ENCODE measurements at places on chromosomes 2 and 18. TPM values are rescaled to one million over a fixed set of nuclear protein-coding genes. Genes with fewer than 3 reads are reported as not detected.

DNA sequence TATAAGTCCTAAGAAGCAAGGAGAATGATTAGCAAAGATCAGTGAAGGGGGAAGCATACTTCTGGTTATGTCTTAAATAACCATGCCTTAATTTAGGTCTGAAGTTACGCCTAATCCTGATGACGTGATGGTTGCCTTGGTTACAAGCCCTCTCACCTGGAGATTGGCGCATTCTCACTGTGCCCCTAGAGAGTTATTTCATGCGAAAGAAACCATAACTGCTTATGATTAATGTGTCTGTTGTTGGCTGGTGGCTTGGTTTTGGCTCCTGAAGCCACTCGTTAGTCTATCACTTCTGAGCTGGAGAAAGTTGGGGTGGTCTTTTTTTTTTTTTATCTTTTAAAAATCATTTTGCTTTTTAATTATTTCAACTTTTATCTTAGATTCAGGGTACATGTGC lies 47.0 kb downstream of the TNFRSF11A start:
- DNase-seq, result no peak

DNA sequence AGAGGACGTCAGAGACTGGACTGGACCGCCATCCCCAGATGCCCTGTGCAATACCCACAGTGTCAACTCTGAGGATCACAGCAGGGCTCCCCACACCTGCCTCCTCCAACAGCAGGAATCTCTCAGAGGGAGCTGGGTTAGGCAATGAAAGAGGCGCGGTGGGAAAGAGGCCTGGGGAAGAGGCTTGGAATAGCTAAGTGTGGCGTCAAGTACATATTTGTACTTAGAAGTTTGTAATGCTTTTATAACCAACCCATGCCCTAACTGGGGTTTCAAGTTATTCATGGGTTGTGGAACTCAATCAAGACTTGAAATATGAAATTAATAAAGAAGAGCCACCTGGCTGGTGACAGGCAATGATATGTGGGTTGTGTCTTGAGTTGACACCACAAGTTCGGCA lies 28.7 kb downstream of the CYP26B1 start:
- DNase-seq, result no peak

RASGRP3 gene
- total RNA-seq, result 12.2 TPM

SULT1C4 gene
- 5.1 TPM for total RNA-seq

DNA sequence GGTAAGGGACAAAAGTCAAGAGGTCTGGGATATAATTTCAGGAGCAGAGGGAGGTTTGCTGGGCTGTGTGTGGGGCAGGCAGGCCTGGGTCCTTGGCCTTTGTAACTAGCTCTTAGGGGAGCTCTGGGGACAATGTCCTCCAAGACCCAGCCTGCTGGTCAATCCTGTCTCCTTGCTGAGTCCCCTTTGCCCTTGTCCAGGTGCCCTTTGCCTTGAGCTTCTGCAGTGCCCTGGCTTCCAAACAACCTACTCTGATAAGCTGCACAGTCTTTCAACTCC lies 30.0 kb upstream of the REEP1 start:
- no peak for DNase-seq

DNA sequence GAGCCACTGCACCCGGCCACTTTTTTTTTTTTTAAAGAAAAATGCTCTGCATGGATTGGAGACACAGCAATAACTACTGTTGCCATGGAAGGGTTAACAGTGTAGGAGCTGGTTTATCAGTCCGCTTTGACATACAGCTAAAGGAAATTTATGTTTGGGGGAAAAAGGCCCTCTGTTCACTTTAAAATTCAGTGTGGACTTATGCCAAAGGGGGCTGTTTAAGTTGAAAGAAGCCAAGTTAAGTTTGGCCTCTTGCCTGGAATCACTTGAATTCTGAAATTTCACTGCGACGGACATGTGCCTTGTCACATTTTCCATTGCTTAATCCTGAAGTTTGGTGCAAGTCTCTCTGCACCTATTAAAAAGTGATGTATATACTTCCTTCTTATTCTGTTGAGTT lies 3.1 kb downstream of the KCNE4 start:
- DNase-seq, result no peak

DNA sequence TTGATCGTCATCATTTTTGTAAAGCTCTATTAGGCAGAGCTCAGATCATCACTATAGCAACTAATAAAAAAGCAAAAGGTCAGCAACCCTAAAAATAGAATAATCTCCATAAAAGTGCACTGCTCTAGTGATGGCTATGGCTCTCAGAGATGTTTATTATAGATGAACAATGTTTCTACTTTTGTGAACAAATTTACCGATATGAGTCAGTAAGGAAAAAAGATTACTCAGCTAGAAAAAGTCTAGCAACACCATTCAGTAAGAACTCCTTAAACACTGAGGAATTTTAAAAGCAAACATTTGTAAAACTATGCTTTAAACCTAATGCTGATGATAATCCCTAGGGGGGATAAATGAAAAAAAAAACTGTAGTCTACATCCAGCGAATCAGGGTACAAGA lies 69.6 kb downstream of the ACVR1C start:
- no peak for DNase-seq

SP100 gene
- 7.8 TPM for total RNA-seq

DNA sequence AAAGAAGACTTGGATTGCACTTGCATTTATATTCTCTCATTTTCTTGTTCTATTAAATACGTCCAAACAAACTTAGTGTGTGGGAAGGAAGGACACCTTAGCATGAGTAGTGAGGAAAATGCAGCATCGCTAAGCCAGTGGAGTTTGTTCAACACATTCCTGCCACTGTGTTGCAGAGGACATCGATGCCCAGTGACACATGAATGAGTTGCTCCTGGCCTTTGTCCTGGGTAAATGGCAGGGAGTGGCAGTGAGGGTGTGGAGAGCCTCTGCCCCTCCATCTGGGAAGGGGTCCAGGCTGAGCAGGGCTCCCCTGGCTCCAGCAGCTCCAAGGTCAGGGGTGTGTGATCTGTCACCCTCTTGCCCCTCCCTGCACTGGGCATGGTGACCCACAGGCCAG lies 75.9 kb downstream of the CABLES1 start:
- DNase-seq, result no peak

GRCh38 chr2:18484625-18485024 lies 75.8 kb downstream of the RDH14 start:
- no peak for DNase-seq

GRCh38 chr18:74166386-74166785 lies 18.1 kb downstream of the TIMM21 start:
- DNase-seq, result no peak

- DNase-seq, result no peak
Observed at GRCh38 chr2:222322236-222322635, 23.4 kb upstream of the PAX3 start.

DNA sequence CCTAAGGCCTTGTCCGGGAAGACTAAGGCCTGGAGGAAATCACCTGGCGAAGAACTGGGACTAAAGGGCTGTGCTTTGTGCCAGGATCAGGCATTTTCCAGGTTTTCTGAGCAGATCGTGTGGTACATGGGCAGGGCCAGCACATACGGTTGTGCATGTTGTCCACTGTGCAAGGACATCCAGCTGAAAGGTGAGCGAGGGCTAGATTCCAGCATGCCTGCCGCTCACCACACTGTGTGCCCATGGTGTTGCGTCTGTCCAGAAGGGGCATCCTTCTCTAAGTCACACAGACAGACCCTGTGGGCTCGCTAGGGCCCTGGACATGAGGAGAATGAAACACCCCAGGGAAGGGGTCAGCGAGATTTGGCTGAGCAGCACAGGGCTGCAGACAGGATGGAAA lies 80.3 kb upstream of the TAF1B start:
- DNase-seq, result no peak

CDC42EP3 gene
- 95.8 TPM for total RNA-seq

C1QL2 gene
- total RNA-seq, result not detected

COL6A3 gene
- total RNA-seq, result 2.1 TPM

DNA sequence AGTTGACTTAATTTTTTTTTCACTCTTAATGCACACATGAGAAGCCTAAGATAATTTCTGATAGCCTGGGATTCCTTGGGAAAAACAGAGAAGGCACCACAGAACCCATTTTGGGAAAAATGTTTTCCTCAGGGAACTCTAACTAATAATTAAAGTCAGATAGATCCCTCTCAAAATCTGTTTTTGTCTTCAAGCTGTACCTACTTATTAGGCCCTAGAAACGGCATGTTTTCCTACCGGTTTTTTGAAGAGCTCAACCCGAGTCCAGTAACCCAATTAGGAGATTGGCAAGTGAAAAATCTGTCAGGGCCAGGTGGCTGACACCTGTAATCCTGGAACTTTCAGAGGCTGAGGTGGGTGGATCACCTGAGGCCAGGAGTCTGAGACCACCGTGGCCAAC lies 16.1 kb upstream of the PDK1 start:
- no peak for DNase-seq

FRZB gene
- total RNA-seq, result 0.16 TPM

DNA sequence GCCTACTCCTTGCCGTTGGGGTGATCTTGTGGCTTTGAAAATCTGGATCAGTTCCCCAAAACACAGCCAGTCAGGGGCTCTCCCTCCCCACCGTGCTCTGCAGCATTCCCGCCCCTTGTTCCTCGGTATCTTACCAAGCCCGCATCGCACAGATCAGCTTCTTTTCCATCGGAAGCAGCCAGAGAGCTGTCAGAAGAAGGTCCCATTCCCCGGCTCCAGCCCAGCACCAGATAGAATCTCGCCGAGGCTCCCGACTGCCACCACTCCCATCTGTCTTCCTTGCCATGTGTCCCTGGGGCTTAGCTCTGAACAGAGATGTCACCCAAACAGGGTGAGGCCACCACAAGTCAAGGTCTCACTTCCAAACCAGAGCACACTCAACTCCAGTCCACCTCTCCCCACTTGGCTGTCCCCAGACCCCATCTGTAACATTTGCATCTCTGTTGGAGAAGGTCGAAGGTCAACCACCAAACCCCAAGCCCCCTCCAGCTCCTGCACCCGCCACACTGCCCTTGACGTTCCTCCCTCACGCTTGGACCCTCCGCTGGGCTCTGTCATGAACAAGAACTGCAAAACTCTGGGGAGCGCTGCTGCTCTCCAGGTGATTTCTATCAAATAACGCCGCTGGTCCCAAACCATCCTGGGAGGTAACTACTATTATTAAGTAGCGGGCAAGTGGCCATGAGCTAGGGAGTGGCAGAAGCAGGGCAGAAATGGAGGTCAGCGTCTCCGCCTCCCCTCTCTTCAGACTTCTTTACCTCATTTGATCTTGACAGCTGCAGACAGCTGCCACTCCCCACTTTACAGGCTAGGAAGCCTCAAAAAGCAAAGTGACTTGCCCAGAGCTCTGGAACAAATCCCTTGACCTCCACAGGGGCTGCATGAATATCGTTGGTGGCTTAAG lies 70.0 kb upstream of the TAF1B start:
- DNase-seq, result no peak

- DNase-seq, result no peak
Observed at GRCh38 chr2:110807522-110807921, 75.1 kb downstream of the ACOXL start.

GRCh38 chr18:78242254-78242643 lies 737.4 kb upstream of the SALL3 start:
- no peak for DNase-seq

DNA sequence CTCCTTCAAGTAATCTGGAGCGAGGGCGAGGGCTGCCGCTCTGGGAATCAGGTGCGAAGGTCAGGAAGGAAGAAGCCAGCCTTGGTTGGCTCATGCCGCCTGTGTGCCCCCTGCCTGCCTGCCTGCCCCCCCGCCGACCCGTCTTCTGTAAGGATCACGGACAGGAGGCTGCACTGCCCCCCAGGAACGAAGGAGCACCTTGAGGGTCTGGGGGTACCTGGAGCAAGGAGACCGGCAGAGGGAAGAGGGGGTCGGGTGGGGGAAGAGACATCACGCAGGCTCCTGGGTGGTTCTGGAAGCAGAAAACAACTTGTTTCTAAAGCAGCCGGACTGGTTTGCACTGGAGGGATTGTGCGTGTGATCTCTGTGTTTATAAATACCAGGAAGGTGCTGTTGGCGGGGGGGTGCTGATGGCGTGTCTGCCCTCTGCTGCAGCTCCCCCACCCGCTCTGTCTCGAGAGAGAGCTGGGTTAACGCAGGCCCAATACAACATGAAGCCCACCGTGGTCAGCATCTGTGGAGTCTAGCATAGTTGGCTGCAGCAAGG lies 1.7 kb downstream of the FOSL2 start:
- peak; percentile 64 for DNase-seq

GRCh38 chr18:75639472-75639831 lies 211.9 kb upstream of the SMIM21 start:
- no peak for DNase-seq

DNA sequence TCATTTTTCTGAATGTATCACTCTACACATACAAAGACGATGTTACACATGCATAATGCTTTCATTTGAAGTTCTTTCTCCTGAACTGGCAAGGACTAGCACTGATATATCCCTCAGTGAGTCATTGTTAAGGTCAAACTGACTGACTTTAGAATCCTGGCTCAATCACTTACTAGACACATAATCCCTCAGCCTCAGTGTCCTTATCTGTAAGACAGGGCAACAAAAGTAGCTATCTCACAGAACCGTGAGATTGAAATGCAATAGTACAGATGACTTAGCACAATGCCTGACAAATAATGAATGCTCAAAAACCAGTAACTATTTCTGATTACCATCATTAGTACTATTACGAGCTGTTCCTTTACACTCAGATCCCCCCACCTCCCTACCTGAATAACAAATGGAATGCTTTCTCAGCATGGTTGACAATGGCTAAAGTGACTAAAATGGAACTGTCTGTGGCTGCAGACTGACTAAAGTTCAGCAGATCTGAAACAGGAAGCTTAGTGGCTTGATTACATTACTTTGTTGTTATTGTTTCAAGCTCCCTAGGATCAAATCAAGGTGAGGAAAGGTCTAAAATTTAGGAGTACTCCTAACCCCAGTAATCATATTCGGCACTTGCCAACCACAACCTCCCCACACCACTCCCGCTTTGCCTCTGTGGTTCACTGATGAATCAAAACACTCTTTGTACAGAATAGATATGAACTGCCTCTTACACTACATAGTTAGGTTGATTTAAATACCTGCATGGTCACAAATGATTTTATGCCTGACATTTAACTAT lies 35.8 kb upstream of the CACNB4 start:
- DNase-seq, result no peak

- no peak for DNase-seq
Observed at GRCh38 chr2:60899230-60899891, 18.0 kb downstream of the REL start.

DNA sequence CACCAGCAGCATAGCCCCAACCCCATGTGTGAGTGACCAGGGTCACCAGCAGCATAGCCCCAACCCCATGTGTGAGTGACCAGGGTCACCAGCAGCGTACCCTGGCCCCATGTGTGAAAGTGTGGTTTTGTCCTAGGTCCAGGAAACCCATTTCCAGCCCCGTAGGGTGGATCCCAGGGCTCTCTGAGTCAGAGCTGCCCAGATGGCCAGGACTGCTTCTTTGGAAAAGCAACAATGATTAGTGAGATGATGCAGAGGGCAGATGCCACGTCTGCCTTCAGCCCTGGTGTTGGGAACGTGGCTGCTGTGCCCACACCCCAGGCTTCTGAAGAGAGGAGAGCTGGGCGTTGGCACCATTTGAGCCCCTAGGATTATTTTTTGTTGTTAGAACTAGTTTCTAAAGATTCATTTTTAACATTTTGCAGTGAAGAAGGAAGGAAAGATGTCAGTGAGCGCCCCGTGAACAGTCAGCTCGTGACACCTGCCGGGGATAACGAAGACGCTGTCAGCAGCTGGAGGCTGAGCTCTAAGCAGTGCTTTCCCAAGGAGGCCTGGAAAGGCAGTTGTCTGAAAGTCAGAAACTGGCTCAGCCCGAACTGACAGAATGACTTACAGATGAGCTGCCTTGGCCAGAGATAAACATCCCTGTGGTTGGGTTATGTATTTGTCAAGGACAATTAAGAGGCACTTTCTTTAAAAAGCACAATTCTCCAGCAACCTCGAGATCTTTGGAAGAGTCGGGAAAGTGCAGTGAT lies 32.1 kb upstream of the KCNG2 start:
- DNase-seq, result no peak

All from Caco-2 (cell line).